Cerebellar nuclear complex (tissue), 1 donor: ENCODE measurements at places on chromosomes 3 and 15.

GRCh38 chr15:92541291-92542200, 114.0 kb downstream of the FAM174B start:
- DNase-seq, result no peak

DNA sequence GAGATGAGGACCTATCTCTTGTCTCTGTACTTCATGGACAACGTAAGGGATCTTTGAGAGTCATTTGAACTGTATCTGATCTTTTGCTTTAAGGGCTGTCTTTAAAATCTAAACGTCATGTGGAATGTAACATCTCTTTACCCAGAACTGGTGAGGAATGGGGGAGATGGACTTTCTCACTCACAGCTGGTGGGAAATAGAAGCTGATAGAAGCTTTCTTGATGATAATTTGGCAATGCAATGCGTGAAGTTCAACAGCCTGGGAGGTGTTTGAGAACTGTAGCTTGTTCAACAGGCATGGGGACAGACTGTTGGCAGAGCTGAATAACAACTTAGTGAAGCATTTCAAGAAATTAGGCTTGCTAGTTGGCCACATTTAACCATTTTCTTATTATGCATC, 21.5 kb upstream of the RORA start:
- no peak for DNase-seq

GRCh38 chr3:57128826-57129667, 36.1 kb downstream of the IL17RD start:
- DNase-seq, result no peak

DNA sequence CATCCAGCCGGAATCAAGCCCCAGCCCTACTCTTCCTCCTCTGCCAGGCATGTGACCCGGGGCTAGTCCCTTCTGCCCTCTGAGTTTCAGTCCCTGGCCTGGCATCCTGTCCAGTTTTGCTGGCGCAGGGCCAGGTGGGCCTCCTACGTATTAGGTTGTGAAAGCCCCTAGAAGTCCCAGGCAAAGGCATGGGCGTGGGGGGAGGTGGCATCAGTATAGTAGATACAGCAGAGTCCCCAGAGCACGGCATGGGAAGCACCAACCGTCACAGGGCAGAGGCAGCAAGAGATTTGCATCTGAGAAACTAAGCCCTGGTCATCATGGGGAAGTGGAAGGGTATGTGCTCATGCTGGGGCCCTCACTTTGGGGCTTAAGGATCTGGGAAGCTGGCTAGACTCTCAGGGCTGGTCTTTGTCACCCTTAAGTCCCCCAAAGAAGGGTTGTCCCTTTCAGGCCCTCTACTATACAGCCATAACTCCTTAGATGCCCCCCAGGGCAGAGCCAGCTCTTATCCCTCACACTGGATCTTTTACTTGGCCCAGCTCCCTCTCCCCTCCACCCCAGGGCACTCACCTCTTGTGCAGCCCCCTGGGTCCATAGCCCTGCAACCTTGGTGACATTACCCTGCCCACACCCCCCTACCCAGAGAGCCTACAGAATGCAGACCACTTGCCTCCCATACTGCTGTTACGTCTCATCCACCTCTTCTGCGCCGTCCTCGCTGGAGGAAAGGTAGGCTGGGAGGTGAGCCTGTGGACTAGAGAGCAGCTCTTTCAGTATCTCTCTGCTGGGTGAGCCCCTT, 11.3 kb downstream of the NBEAL2 start:
- DNase-seq, result no peak

DNA sequence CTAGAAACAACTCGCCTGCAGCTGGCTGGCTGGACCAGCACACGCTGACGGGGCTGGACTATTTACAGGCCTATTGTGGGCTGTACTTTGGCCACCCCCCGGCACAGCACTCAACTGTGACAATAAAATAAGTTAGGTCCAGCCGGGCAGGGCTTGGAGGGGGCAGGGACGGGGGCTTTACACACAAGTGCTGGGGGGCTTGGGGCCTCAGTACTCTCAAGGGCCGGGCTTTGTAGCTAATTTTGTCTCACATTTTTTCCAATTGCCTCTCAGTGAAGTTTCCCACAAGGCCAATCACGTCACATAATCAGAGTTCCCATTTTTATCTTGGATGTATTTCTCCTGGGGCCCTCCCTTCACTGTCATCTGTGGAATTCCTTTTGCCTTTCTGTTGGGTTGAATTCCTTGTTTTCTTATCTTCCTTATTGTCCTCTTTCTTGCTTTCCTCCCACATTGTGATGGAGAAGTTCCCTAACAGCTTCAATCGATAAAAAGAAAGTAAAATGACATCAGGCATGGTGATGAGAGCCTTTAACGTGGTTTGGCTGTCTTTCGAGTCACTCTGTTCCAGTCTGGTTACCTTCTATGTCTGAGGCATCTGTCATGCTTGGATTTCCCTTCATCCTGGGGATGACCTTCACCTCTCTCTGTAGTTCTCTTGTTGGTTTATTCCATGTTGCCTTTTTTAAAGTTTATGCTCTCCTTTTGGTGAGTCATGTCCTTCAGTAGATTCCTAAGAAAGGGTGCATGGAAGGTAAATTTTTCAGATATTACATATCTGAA, 44.1 kb upstream of the CMTM7 start:
- DNase-seq, result no peak
